ENCODE measurements at places on chromosomes 4 and X. TPM values are rescaled to one million over a fixed set of nuclear protein-coding genes. Genes with fewer than 3 reads are reported as not detected.

Gene REST
- total RNA-seq: 55.7 TPM

DNA sequence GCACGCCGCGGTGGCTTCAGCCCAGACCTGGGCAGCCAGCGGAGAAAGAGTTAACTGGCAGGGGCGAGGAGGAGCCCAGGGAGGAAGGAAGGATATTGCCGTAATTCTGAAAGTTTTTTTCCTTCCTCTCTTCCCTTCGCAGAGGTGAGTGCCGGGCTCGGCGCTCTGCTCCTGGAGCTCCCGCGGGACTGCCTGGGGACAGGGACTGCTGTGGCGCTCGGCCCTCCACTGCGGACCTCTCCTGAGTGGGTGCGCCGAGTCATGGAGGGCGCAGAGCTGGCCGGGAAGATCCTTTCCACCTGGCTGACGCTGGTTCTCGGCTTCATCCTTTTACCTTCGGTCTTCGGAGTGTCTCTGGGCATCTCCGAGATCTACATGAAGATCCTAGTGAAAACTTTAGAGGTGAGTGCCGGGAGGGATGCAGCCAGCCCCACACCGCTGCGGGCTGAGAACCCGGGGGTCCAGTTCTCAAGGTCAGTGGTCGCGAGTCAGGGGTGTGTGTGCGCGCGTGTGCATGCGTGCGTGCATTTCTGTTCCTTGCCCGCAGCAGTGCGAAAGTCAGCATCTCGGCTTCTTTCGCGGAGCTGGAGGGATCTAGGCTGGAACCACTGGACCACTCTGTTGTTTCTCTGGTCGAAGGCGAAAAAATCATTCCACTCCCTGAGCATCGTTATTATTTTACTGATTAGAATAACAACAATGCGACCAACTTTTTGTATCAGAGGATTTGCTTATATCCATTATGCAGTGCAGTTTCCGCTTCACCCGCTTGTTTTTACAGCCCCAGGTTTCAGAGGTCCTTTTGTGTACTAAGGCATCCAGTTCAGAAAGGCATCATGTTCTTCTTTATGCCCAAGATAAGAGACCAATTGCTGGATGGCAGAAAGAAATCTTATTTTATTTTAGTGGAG lies 709 bp downstream of the GPAT3 start:
- H3K4me3 ChIP-seq: peak overlapping the region; percentile 80
- no peaks in the 10 kb centered on the region for H3K27me3 ChIP-seq
- H3K36me3 ChIP-seq: no peaks in the 10 kb centered on the region
- H3K27ac ChIP-seq: peak overlapping the region; percentile 56
- H3K4me1 ChIP-seq: peaks cover 8% of the 10 kb centered on the region
- DNase-seq: no peak

GRCh38 chr4:118833192-118833820 lies 2.6 kb downstream of the SEC24D start:
- no peak overlapping the region for H3K4me3 ChIP-seq
- no peak overlapping the region for H3K27ac ChIP-seq
- H3K4me1 ChIP-seq: peaks cover 5% of the 10 kb centered on the region

GRCh38 chrX:70022616-70023015 lies 27.1 kb downstream of the AWAT2 start:
- no peaks in the 10 kb centered on the region for H3K27me3 ChIP-seq
- H3K4me1 ChIP-seq: no peaks in the 10 kb centered on the region
- DNase-seq: no peak
- H3K4me3 ChIP-seq: no peak overlapping the region

DNA sequence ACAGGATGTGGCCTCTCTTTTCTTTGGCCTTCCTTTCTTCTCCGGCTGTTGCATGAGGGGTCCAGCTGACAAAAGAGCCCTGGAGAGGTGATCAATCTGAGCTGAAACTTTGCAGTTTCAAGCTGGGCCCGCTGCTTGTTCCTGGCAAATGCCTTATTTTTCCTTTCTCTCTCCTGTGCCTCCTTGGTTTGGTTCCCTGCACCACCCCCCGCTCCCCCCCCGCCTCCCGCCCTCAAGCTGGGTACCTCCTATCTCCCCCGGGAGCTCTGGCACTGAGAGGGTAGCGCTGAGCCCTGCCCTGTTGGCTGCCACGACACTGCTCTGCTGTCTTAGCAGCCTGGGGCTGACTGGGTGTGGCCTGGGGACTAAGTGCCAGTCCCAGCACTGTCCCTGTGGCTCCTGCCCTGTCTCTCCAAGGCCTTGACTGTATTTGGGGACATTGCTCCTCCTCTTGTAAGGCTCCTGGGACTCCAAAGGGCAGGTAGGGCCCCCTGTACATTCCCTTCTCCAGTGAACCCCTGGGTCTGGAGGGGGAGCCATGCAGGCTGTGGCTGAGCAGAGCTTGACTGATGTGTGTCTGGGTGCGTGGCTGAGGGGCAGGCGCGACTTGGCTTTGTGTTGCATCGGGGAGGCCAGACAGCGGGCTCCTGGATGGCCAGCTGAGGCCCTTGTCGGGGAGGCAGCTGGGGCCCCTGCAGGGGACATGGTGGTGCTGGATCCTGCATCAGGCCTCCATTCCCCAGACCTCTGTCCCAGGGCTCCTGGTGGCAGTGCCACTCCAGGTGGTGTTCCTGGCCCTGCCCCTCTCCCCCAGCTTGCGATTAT lies 1.1 kb downstream of the PLXNA3 start:
- DNase-seq: no peak
- H3K27ac ChIP-seq: peak overlapping the region; percentile 70
- H3K4me1 ChIP-seq: peaks cover 3% of the 10 kb centered on the region
- H3K36me3 ChIP-seq: peaks cover 17% of the 10 kb centered on the region

DNA sequence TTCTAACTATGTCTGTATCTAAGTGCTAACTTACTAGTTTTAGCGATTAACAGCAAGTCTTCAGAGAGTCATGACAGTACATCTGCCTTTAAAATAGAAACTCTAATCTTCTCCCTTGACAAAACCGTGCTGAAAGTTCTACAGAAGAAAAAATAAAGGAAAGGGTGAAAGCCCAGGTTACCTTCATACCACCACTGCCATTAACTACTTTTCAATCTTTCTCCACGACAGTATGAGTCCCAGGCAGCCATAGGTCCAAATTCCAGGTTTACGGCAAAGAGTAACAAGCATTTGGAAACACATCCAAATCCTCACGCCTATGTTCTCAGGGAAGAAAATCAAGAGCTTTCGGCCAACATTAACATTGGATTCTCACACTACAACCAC lies 12.4 kb upstream of the ZCCHC13 start:
- peak overlapping the region; percentile 82 for H3K27ac ChIP-seq
- H3K4me1 ChIP-seq: peaks cover 9% of the 10 kb centered on the region
- no peaks in the 10 kb centered on the region for H3K27me3 ChIP-seq
- peak overlapping the region; percentile 94 for H3K4me3 ChIP-seq
- H3K36me3 ChIP-seq: no peaks in the 10 kb centered on the region

Gene TMPRSS11D
- total RNA-seq: not detected
